ENCODE measurements at places on chromosomes 4 and X. TPM values are rescaled to one million over a fixed set of nuclear protein-coding genes. Genes with fewer than 3 reads are reported as not detected.

Gene TCEAL2
- 0.53 TPM for total RNA-seq

DNA sequence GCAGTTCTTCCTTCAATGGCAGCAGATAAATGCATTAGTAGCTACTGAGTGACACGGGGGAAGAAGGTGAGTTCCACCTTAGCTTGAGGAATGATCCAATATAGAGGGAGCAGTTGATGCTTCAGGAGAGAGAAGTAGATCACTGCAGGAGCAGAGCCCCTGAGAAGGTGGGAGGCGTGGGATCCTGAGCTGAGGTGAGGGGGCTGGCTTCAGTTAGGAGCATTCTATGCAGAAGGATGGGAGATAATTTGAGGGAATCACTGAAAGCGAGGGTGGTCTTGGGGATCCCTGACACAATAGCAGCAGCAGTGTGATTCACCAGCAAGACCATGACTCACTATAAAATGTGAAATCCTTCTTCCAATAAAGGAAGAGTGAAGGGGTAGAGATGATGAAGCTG lies 48.0 kb downstream of the XAGE2 start:
- no peak overlapping the region for H3K27ac ChIP-seq
- no peaks in the 10 kb centered on the region for H3K36me3 ChIP-seq
- peaks cover 37% of the 10 kb centered on the region for H3K27me3 ChIP-seq
- no peak for DNase-seq

DNA sequence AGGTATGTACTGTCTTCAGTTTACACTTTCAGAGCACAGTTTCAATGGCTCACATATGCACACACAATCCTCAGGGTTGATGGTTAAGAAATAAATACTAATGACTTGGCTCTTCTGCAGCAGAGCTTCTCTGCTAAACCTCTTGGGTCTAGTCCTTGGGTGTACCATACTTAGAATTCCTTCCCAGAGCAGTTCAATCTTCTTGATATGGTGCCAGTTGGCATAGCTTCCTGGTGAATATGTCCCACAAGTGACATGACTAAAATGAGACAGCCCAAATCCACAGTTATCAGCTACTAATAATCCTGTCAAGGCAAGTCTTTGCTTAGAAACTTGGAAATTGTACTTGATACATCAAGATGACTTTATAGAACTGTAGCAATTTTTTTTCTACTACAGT lies 654.4 kb downstream of the IQCM start:
- no peak for DNase-seq
- no peaks in the 10 kb centered on the region for H3K27me3 ChIP-seq
- H3K27ac ChIP-seq = no peak overlapping the region
- H3K4me3 ChIP-seq = no peak overlapping the region

DNA sequence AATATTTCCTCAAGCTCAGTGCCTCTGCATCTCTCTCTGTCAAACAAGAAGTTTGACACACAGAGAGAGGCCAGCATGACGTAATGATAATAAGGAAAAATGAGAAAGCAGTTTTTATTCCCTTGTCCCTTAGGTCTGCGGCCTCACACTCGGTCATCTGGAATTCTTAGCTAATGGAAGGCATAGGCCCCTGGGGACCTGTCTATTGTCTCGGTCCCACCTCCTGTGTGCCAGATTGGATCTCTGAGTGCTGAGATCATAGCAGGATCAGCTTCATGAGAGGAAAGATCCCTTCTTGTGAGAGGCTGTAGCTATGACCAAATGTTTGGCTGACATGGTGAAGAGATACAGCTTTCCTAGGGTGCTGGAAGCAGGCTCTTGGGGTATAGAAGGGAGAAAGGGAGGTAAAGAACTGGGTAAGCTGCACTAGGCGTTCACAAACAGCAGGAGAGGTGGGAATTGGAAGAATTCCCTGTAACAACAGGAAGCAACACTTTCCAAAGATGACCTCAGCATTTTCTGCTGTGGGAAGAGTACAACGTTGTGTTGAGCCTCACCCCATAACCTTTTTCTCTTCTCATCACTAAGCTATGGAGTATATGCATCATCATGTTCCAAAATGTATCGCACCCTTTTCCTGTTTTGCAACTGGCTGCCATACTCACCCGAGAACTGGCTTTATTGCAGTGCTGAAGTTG lies 20.2 kb downstream of the TMEM31 start:
- no peak overlapping the region for H3K27ac ChIP-seq
- H3K4me3 ChIP-seq = no peak overlapping the region
- H3K27me3 ChIP-seq = peaks cover 48% of the 10 kb centered on the region
- H3K36me3 ChIP-seq = no peaks in the 10 kb centered on the region
- DNase-seq = no peak

GRCh38 chr4:47239649-47240048 lies 208.3 kb downstream of the GABRB1 start:
- no peak overlapping the region for H3K4me3 ChIP-seq
- H3K4me1 ChIP-seq = no peaks in the 10 kb centered on the region
- no peaks in the 10 kb centered on the region for H3K27me3 ChIP-seq
- no peak overlapping the region for H3K27ac ChIP-seq

DNA sequence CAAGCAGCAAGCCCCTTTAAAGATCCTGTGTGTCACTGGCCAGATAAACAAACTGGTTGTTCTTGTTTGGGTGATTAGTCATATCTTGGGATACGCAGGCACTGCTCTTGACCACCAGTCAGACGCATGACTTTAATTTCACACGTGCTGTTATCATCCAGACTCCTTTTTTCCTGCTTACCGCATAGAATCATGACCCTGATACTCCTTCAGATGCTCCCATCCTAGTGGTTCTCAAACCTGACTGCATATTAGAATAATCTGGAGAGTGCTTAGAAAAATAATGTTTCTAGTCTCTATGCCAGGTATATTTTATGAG lies 78.8 kb downstream of the CLDN22 start:
- no peaks in the 10 kb centered on the region for H3K27me3 ChIP-seq
- H3K4me3 ChIP-seq = no peak overlapping the region
- no peak overlapping the region for H3K27ac ChIP-seq
- H3K36me3 ChIP-seq = no peaks in the 10 kb centered on the region
- DNase-seq = no peak

GRCh38 chrX:21905953-21906352 lies 34.6 kb upstream of the SMS start:
- H3K4me3 ChIP-seq = no peak overlapping the region
- DNase-seq = no peak
- no peaks in the 10 kb centered on the region for H3K27me3 ChIP-seq

- no peak overlapping the region for H3K27ac ChIP-seq
- H3K4me3 ChIP-seq = no peak overlapping the region
- H3K27me3 ChIP-seq = no peaks in the 10 kb centered on the region
- no peaks in the 10 kb centered on the region for H3K4me1 ChIP-seq
These were observed 72.6 kb downstream of the UCHL1 start for GRCh38 chr4:41329361-41329760.

- no peak overlapping the region for H3K4me3 ChIP-seq
- no peak for DNase-seq
- no peak overlapping the region for H3K27ac ChIP-seq
These were observed 176.5 kb downstream of the AR start for GRCh38 chrX:67720344-67720743.

DNA sequence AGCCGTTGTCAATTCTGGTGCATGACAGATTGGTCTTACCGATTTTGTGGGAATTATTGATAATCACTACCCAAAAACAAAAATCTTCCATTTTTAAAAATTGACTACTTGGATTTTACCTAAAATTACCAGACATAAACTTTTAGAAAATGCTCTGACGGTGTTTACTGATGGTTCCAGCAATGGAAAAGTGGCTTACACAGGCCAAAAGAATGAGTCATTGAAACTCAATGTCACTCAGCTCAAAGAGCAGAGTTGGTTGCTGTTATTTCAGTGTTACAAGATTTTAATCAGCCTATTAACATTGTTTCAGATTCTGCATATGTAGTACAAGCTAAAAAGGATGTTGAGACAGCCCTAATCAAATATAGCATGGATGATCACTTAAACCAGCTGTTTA lies 23.0 kb upstream of the UGT2B17 start:
- H3K36me3 ChIP-seq = no peaks in the 10 kb centered on the region
- no peaks in the 10 kb centered on the region for H3K27me3 ChIP-seq
- H3K4me1 ChIP-seq = no peaks in the 10 kb centered on the region
- no peak for DNase-seq
- H3K4me3 ChIP-seq = no peak overlapping the region

GRCh38 chr4:40682290-40683101 lies 52.8 kb upstream of the RBM47 start:
- DNase-seq = peak; percentile 44
- peaks cover 2% of the 10 kb centered on the region for H3K36me3 ChIP-seq
- no peaks in the 10 kb centered on the region for H3K27me3 ChIP-seq
- H3K4me3 ChIP-seq = peak overlapping the region; percentile 52
- no peak overlapping the region for H3K27ac ChIP-seq

GRCh38 chrX:39874202-39874816 lies 223.4 kb downstream of the BCOR start:
- peak overlapping the region; percentile 79 for H3K4me3 ChIP-seq
- no peaks in the 10 kb centered on the region for H3K36me3 ChIP-seq
- H3K27ac ChIP-seq = peak overlapping the region; percentile 93

DNA sequence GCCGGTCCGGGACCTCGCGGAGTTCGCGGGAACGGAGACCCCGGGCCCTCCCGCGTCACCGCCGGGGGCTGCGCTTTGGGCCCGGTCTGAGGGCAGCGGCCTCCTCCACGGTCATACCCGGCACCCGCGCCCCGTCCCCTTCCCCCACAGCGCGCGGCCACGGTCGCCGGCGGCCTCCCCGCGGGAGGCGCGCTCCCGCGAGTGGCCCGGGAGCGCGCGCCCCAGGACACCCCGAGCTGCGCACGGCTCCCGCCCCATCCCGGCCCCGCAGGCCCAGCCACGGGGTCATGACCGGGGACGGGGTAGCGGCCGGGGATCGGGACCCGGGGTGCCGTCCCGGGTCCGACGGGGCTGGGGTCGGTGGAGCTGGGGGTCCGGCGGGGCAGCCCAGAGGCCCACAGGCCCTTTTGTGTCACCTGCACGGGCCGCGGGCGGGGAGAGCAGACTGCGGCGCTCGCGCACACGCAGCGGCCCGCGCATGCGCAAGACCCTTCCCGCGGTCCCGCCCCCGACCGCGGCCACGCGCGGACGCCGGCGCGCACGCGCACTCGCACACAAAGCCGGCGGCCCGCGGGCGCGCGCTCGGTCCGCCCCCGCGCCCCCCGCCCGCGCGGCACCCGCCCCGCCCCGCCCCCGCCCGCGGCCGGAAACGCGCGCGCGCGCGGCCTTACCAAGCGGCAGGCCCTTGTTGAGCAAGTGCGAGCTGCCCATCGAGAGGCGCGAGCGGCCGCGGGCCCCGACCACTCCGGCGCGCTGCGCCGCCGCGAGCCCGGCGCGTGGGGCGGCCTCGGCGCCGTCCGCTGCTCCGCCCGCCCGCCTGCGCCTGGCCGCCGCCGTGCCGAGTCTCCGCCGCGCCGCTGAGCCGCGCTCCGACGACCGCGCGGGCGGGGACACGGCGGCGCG lies at the start of gene CTBP1:
TSS of gene CTBP1 (minus strand) at position 886 of the 903 bp plus-strand sequence. CDS start 7,799 bp downstream, outside the sequence.
- peaks cover 74% of the 10 kb centered on the region for H3K4me1 ChIP-seq

GRCh38 chrX:15465896-15466651 lies 27.1 kb downstream of the PIR start:
- no peak for DNase-seq
- peaks cover 23% of the 10 kb centered on the region for H3K27me3 ChIP-seq
- H3K4me1 ChIP-seq = peaks cover 2% of the 10 kb centered on the region
- H3K36me3 ChIP-seq = no peaks in the 10 kb centered on the region
- no peak overlapping the region for H3K27ac ChIP-seq

DNA sequence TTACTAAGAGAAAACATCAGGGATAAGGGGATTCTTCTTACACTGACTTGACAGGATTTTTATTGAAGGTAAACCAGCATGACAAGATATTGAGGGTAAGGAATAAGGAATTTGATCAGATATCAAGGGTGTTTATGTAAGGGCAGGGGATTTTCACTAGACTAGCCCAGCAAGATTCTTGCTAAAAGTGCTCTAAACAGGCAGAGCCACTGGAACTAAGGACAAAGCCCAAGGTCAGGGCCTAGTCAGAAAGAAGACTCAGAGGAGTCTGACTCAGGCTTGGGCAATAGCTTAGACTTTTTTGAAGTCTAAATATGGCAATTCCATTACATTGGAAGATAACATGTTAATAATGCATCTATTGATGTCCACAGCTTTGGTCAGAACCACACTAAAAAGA lies 6.5 kb upstream of the GLRA3 start:
- H3K27me3 ChIP-seq = no peaks in the 10 kb centered on the region
- no peaks in the 10 kb centered on the region for H3K36me3 ChIP-seq
- H3K4me1 ChIP-seq = no peaks in the 10 kb centered on the region
- H3K27ac ChIP-seq = no peak overlapping the region
- DNase-seq = no peak
- H3K4me3 ChIP-seq = no peak overlapping the region

DNA sequence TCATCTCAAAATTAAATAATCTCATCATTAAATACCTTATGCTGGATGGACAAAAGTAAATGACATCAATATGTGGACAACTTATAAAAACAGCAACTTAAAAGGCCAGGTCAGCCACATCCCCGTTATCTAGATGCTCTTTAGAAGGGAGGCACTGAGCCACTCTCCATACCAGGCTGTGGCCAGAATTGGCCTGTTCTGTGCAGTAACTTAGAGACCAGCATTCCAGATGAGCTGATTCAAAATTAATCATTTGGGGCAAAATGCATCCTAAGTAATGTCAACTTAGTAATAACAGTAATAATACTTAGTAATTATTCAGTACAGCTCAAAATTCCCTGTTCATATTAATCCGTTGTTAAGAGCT lies 373.6 kb downstream of the FBXW7 start:
- peaks cover 14% of the 10 kb centered on the region for H3K4me1 ChIP-seq
- H3K36me3 ChIP-seq = no peaks in the 10 kb centered on the region
- H3K27me3 ChIP-seq = no peaks in the 10 kb centered on the region

DNA sequence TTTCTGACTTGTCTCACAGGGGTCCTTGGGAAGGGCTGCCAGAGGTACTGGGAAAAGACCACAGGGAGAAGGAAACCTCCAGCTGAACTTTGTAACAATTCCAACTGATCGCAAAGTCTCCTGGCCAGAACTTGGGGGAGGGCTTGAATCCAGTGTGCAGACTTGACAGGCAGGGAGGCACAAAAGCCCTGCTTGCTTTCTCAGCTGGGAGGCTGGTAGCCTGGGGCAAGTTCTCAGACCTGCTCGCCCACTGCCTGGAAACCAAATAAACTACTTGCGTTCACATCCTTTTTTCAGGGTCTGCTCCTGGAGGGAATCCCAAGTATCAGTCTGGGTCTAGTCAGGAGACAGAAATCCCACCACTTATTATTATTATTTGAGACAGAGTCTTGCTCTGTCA lies 48.0 kb upstream of the CASK start:
- H3K27ac ChIP-seq = no peak overlapping the region
- peaks cover 34% of the 10 kb centered on the region for H3K27me3 ChIP-seq
- H3K4me1 ChIP-seq = no peaks in the 10 kb centered on the region
- DNase-seq = no peak
- no peaks in the 10 kb centered on the region for H3K36me3 ChIP-seq

- H3K4me3 ChIP-seq = no peak overlapping the region
- no peaks in the 10 kb centered on the region for H3K4me1 ChIP-seq
- no peak overlapping the region for H3K27ac ChIP-seq
- H3K27me3 ChIP-seq = no peaks in the 10 kb centered on the region
- H3K36me3 ChIP-seq = no peaks in the 10 kb centered on the region
- no peak for DNase-seq
These were observed 415.0 kb downstream of the CCSER1 start for GRCh38 chr4:90542216-90542615.

- H3K27ac ChIP-seq = no peak overlapping the region
- no peak for DNase-seq
- H3K27me3 ChIP-seq = no peaks in the 10 kb centered on the region
- H3K4me1 ChIP-seq = no peaks in the 10 kb centered on the region
- H3K36me3 ChIP-seq = peaks cover 3% of the 10 kb centered on the region
- H3K4me3 ChIP-seq = no peak overlapping the region
These were observed 38.8 kb downstream of the GAB1 start for GRCh38 chr4:143375326-143376073.

Measured in activated T-cell treated with anti-CD3 and anti-CD28 coated beads, Interleukin-2, amount 50 U/mL, for 72 hours (primary cell).